Renal cortex interstitium (tissue), 15 donors: ENCODE measurements at places on chromosomes 6 and 20. TPM values are rescaled to one million over a fixed set of nuclear protein-coding genes. Genes with fewer than 3 reads are reported as not detected.

DNA sequence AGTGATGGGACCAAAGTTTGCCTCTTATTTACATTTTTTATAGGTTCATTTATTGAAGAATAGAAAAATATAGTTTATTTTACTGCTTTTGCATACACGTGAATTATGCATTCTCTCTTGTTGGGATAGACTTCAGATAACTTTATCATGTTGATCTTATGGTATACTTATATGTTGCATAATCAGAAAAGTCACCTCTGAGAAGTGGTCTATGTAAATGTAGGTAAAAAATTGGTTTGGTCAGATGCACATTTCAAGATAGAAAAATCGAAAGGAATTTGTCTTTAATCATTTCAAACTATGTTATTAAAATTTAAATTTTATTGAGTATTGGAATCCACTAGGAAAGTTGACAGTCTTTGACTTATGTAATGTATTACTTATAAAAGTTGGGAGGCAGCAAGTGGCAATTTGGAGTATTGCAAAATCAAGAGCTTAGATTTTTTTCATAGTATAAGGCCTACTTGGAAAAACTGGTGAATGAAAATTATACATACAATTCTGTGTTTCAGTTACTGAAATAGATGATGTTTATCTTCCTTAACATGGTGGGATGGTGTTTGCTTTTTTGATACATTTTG, 2.4 kb downstream of the PHF3 start:
- DNase-seq, result no peak

DNA sequence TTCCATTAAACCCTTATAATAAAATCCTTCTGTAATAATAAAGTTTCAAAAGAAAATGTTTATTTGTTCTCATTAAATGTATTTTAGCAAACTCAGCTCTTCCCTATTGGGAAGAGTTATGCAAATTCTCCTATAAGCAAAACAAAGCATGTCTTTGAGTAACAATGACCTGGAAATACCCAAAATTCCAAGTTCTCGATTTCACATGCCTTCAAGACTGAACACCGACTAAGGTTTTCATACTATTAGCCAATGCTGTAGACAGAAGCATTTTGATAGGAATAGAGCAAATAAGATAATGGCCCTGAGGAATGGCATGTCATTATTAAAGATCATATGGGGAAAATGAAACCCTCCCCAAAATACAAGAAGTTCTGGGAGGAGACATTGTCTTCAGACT, 3.8 kb downstream of the IL17A start:
- DNase-seq, result no peak

DNA sequence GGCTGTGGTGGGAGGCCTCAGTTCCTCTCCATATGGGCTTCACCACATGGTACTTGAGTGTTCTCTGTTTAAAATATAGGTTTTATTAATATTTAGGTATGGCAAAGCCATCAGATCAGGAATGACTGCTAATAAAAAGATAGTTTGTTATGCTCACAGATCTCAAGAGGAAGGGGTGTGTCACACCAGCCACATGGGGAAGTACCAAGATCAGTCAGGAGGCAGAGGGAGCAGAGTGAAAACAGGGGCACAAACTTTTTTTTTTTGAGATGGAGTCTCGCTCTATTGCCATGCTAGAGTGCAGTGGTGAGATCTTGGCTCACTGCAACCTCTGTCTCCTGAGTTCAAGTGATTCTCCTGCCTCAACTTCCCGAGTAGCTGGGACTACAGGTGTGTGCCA, 92.1 kb upstream of the GCM1 start:
- no peak for DNase-seq

GRCh38 chr6:43193929-43194328, 11.9 kb downstream of the CUL9 start:
- no peak for DNase-seq

GRCh38 chr6:123821112-123821511, 17.4 kb downstream of the NKAIN2 start:
- no peak for DNase-seq

The GRM4 gene
- 0.74 TPM for polyA plus RNA-seq

The LPIN3 gene
- polyA plus RNA-seq, result 11.6 TPM

The MRPS18B gene
- polyA plus RNA-seq, result 60.6 TPM

The ULBP2 gene
- 0.75 TPM for polyA plus RNA-seq
